ENCODE measurements at places on chromosomes 2 and 18. TPM values are rescaled to one million over a fixed set of nuclear protein-coding genes. Genes with fewer than 3 reads are reported as not detected.
A peak's percentile ranks its signal among the peaks of the same experiment; 100 is the strongest.

GTF3C2 gene
- 46.4 TPM for total RNA-seq

ASIC4 gene
- total RNA-seq = 0.43 TPM

FTCDNL1 gene
- 2.8 TPM for total RNA-seq

WDR43 gene
- total RNA-seq = 40.2 TPM

LGALSL gene
- total RNA-seq = 30.3 TPM

NDUFB3 gene
- total RNA-seq = 46.2 TPM

RNU2-63P gene
- total RNA-seq = 3.9 TPM

- H3K4me1 ChIP-seq = peaks cover 1% of the 10 kb centered on the region
- peak; percentile 75 for DNase-seq
- H3K27me3 ChIP-seq = no peaks in the 10 kb centered on the region
- no peaks in the 10 kb centered on the region for H3K36me3 ChIP-seq
Observed at GRCh38 chr18:5772306-5773105, 122.8 kb downstream of the TMEM200C start.

DNA sequence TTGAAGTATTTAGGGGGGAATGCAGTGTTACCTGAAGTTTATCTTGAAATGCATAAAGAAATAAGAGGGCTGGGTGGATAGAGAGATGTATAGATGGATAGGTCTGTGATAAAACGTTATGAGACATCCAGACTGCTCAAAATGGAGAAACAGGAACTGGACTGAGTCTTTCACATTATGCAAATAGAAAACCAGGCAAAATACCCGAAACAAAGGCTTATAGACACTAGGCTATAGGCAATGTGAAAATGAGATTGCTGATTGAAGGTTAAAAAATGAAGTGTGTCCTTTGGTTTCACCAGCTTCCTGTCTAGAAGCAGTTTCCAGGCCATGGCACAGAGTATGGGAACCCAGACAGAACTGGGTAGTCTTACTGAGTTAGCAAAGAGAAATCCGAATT, 24.9 kb upstream of the SLC3A1 start:
- no peaks in the 10 kb centered on the region for H3K4me1 ChIP-seq
- H3K27me3 ChIP-seq = no peaks in the 10 kb centered on the region
- no peak overlapping the region for H3K4me3 ChIP-seq
- DNase-seq = no peak

GRCh38 chr18:79963658-79964329, 649 bp upstream of the HSBP1L1 start:
- no peak overlapping the region for H3K27ac ChIP-seq

GRCh38 chr2:120746144-120746543, 10.5 kb downstream of the GLI2 start:
- no peaks in the 10 kb centered on the region for H3K36me3 ChIP-seq
- H3K4me1 ChIP-seq = peaks cover 6% of the 10 kb centered on the region
- no peak for DNase-seq
- no peak overlapping the region for H3K4me3 ChIP-seq
- no peak overlapping the region for H3K27ac ChIP-seq

DNA sequence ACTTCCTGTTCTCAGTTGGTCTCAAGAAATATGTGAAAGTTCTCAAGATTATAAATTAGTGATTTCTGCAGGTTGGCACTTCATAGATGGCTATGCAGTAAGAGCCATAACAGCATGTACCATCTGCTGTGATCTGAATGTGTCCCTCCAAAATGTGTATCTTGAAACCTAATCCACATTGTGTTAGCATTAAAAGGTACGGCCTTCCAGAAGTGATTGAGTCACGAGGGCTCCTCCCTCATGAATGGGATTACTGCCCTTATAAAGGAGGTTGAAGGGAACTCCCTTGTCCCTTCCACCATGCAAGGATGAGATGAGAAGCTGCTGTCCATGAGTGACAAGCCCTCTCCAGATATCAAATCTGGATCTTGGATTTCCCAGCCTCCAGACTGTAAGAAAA, 45.0 kb downstream of the METTL4 start:
- no peak for DNase-seq
- H3K36me3 ChIP-seq = no peaks in the 10 kb centered on the region
- no peak overlapping the region for H3K27ac ChIP-seq
- H3K4me3 ChIP-seq = no peak overlapping the region
- H3K4me1 ChIP-seq = no peaks in the 10 kb centered on the region

- DNase-seq = no peak
- no peaks in the 10 kb centered on the region for H3K27me3 ChIP-seq
- H3K27ac ChIP-seq = no peak overlapping the region
- no peak overlapping the region for H3K4me3 ChIP-seq
Observed at GRCh38 chr2:119707117-119708087, 28.4 kb downstream of the TMEM177 start.

DNA sequence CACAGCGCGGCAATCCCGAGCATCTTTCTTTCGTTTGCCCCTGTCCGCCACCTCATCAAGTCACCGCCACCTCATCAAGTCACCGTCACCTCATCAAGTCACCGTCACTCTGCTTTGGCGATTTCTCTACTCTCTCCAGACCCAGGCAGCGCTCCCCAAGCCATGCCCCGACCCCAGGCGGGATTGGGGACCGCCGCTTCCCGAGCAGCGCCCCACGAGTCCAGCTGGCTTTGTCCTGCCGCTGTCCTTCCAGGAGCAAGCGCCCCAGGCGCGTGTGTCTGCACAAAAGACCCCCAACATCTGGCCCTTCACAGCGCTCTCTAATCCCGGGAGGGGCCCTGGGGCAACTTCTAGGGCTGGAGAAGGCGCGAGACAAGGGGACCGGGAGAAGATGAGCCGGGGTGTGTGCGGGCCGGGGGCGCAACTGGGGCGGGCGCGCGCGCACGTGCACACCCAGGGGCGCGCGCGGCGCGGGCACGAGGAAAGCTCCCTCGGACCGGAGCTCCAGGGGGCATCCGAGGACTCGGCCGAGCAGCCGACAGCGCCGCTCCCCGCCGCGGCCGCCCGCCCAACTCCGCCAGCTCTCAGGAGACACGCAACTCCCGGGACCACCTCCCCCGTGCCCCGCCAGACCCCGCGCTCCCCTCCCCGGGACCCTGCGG, 633 bp upstream of the RNF152 start:
- DNase-seq = peak; percentile 82
- H3K27ac ChIP-seq = peak overlapping the region; percentile 76
- H3K36me3 ChIP-seq = no peaks in the 10 kb centered on the region
- H3K27me3 ChIP-seq = peaks cover 6% of the 10 kb centered on the region
- H3K4me3 ChIP-seq = peak overlapping the region; percentile 80

- no peak overlapping the region for H3K4me3 ChIP-seq
- no peak overlapping the region for H3K27ac ChIP-seq
- H3K27me3 ChIP-seq = no peaks in the 10 kb centered on the region
- no peak for DNase-seq
- no peaks in the 10 kb centered on the region for H3K36me3 ChIP-seq
Observed at GRCh38 chr2:137156221-137156844, 391.0 kb downstream of the THSD7B start.

DNA sequence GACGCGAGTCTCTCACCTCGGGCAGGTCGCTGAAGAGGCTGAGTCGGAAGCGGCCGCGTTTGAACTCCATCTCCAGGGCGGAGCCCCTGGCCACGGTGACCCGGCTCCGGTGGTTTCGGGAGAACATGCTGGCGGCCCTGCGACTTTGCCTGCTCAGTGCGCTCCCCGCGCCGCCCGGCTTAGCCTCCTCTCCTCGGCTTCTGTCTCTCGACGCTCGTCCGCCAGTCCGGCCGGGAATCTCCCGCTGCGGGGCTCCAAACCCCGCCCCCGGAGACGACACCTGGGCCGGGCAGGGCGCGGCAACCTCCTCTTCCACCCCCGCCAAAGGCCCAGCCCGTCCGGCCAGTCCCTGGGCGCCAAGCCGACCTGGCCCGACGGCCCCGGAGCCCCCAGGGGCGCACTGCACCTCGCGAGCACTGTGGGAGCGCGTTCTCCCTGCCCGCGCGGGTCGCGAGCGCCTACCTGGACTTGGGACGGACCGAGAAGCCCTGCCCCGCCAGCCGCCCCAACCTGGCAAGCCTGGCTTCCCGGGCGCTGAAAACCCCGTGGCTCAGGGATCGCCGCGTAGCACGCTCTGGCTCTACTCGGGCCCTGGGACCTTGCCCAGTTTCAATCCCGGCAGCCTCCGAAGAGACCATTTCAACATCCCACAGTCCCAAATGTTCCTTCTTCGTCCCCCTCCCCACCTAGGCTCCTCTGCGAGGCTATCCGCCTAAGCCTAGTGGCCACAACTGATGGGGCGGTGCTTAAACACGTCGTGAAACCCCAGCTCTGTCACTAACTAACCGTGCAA, at the start of gene RTKN:
Gene RTKN (minus strand): TSS at position 248 of the 793 bp plus-strand sequence. CDS start 121 bp downstream, at position 127.
- H3K4me1 ChIP-seq = peaks cover 52% of the 10 kb centered on the region
- no peaks in the 10 kb centered on the region for H3K36me3 ChIP-seq
- no peaks in the 10 kb centered on the region for H3K27me3 ChIP-seq
- peak; percentile 52 for DNase-seq
- peak within 1 kb of the TSS; percentile 42 for H3K4me3 ChIP-seq

- peak overlapping the region; percentile 93 for H3K27ac ChIP-seq
- no peak for DNase-seq
- no peaks in the 10 kb centered on the region for H3K36me3 ChIP-seq
- H3K27me3 ChIP-seq = no peaks in the 10 kb centered on the region
- no peaks in the 10 kb centered on the region for H3K4me1 ChIP-seq
- H3K4me3 ChIP-seq = no peak overlapping the region
Observed at GRCh38 chr2:105490956-105491355, 92.1 kb upstream of the FHL2 start.

DNA sequence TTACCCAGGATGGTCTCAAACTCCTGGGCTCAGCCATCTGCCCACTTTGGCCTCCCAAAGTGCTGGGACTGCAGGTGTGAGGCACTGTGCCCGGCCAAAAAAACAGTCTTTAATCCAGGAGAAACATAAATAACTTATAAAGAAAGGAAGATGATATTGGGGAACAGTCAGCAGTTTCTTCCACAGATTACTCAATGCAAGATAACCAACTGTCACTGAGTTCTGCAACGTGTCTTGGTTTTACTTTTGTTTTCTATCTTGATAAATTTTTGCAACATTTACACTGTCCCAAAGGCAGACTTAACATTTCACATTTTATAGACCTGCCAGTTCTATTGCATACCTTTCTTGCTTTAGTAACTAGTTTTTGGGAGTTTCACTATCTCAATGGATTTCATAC, 71.1 kb downstream of the ANKRD44 start:
- no peak overlapping the region for H3K27ac ChIP-seq
- no peak for DNase-seq
- peaks cover 3% of the 10 kb centered on the region for H3K4me1 ChIP-seq
- H3K4me3 ChIP-seq = no peak overlapping the region

- H3K27ac ChIP-seq = no peak overlapping the region
- H3K27me3 ChIP-seq = no peaks in the 10 kb centered on the region
- H3K36me3 ChIP-seq = no peaks in the 10 kb centered on the region
- DNase-seq = no peak
- no peak overlapping the region for H3K4me3 ChIP-seq
Observed at GRCh38 chr18:79595876-79596374, 83.7 kb upstream of the CTDP1 start.

DNA sequence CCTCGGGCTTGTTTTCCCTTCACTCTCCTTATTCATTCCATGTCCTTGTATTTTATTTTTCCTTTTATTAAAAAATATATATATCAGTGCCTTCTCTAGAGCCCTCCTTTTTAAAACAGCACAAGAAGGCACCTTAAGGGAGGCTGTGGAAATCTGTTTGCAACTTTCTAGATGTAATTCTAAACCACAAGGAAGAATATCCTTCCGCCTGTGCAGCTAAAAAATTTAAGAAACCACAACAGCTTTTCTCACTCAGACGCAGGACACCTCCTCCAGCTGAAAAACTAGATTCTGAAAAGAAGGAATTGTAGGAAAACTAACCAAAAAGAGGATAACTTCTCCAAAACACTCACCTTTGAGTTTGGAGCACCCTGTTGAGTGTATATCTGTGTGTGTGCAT, 142.2 kb downstream of the BCL11A start:
- no peak overlapping the region for H3K27ac ChIP-seq
- H3K36me3 ChIP-seq = no peaks in the 10 kb centered on the region
- H3K4me3 ChIP-seq = no peak overlapping the region
- no peaks in the 10 kb centered on the region for H3K27me3 ChIP-seq
- DNase-seq = no peak
- H3K4me1 ChIP-seq = peaks cover 7% of the 10 kb centered on the region

GRCh38 chr2:216604458-216604857, 28.8 kb upstream of the IGFBP2 start:
- no peak overlapping the region for H3K4me3 ChIP-seq
- no peaks in the 10 kb centered on the region for H3K36me3 ChIP-seq
- no peak overlapping the region for H3K27ac ChIP-seq
- no peaks in the 10 kb centered on the region for H3K27me3 ChIP-seq

- H3K4me1 ChIP-seq = peaks cover 7% of the 10 kb centered on the region
- peak; percentile 37 for DNase-seq
- H3K36me3 ChIP-seq = no peaks in the 10 kb centered on the region
- no peak within 1 kb of the TSS for H3K27ac ChIP-seq
- H3K27me3 ChIP-seq = peaks cover 11% of the 10 kb centered on the region
Observed at GRCh38 chr2:121284463-121285449, at the start of gene TFCP2L1. TSS of gene TFCP2L1 (minus strand) at chr2:121285202. CDS start at chr2:121285109, 93 bp downstream.

DNA sequence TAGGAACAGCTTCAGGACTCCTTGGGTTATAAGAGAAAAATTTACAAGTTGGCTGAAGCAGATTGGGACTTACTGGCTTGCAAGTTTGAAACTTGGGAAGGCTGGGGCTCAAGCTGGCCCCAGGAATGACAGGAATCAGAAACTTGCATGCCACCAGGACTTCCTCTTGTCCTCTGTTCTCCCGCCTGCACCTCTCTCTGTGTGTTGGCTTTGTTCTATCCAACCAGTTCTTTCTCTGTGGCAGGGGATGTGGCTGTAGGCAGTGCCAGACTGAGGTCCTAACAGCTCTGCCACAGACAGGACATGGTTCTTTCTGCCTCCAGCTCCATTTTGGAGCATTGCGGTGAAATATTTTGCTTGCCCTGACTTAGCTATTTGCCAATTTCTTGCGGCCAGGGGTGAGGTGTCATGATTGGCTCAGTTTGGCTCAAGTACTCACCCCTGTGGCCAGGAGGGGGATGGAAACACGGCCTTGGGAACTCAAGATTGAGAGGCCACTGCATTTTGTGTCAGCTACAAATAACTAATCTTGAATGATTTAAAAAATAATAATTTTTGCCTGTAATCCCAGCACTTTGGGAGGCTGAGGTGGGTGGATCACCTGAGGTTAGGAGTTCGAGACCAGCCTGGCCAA, 48.9 kb downstream of the MEP1B start:
- DNase-seq = no peak
- no peak overlapping the region for H3K4me3 ChIP-seq
- H3K27me3 ChIP-seq = no peaks in the 10 kb centered on the region
- no peaks in the 10 kb centered on the region for H3K36me3 ChIP-seq
- no peak overlapping the region for H3K27ac ChIP-seq
- no peaks in the 10 kb centered on the region for H3K4me1 ChIP-seq

GRCh38 chr2:6139142-6139541, 447.0 kb downstream of the SOX11 start:
- H3K4me1 ChIP-seq = no peaks in the 10 kb centered on the region
- no peak overlapping the region for H3K4me3 ChIP-seq
- no peak overlapping the region for H3K27ac ChIP-seq

DNA sequence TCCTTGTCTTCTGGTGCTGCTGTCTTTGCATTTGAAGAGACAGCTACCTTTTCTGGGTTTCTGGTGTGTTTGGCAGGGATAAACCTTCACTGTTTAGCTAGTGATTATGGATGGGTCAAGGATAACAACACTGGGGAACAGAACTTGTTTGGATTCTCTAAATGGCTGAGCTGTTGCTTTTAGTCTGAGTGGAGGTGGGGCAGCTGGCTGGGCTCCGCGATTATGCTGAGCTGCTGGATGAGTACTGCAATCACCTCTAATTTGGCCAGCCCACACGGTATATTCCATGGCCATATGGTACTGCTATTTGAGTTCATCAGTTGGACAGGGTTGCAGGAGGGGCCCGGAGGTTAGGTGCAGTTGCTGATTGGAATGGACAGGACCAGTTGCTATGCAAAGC, 361.6 kb upstream of the TFPI start:
- peaks cover 6% of the 10 kb centered on the region for H3K4me1 ChIP-seq
- H3K27me3 ChIP-seq = no peaks in the 10 kb centered on the region
- H3K27ac ChIP-seq = no peak overlapping the region
- H3K36me3 ChIP-seq = no peaks in the 10 kb centered on the region
